CD4-positive, alpha-beta T cell treated with Interleukin-6 at 100 ng/mL for 8 hours (primary cell): ENCODE measurements at places on chromosomes 5 and 9.

GRCh38 chr5:2914981-2915484 is 163.6 kb upstream of the IRX2 start:
- DNase-seq = no peak

GRCh38 chr5:108320231-108320630 is 61.7 kb downstream of the FBXL17 start:
- DNase-seq = no peak

GRCh38 chr5:6424700-6425099 is 24.0 kb upstream of the UBE2QL1 start:
- DNase-seq = no peak

DNA sequence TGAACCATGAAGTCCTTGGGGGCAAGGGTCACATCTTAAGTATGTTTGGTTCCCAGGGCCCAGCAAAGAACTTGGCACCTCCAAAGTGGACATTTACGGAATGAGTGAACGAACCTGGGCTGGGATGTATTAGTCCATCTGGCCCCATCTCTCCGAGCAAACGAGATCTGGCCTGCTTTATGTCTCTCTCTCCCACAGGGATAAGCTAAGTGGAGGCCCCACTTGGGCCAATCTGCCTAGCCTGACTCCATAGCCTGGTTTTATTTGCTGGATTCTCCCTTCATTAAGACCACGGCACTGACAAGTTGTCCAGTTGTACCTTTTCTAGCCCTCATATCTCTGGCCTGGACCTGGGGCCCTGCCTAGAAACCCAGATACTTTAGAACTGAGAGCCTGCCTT is 2.1 kb downstream of the TTLL11 start:
- no peak for DNase-seq

- DNase-seq = no peak
These were observed 1.8 kb upstream of the LHX3 start for GRCh38 chr9:136206602-136207275.

GRCh38 chr9:101514071-101514470 is 19.6 kb upstream of the RNF20 start:
- no peak for DNase-seq
